ENCODE measurements at places on chromosomes 16 and 17.
A peak's percentile ranks its signal among the peaks of the same experiment; 100 is the strongest.

- no peaks in the 10 kb centered on the region for H3K36me3 ChIP-seq
- no peak overlapping the region for H3K27ac ChIP-seq
- DNase-seq, result peak; percentile 61
- peaks cover 4% of the 10 kb centered on the region for H3K4me1 ChIP-seq
- no peak overlapping the region for H3K4me3 ChIP-seq
- H3K27me3 ChIP-seq, result no peaks in the 10 kb centered on the region
Observed at GRCh38 chr16:50884066-50884860, 142.4 kb downstream of the CYLD start.

GRCh38 chr16:79430191-79430678, 170.3 kb downstream of the MAF start:
- H3K36me3 ChIP-seq, result no peaks in the 10 kb centered on the region
- no peaks in the 10 kb centered on the region for H3K27me3 ChIP-seq
- no peak overlapping the region for H3K4me3 ChIP-seq
- H3K4me1 ChIP-seq, result no peaks in the 10 kb centered on the region
- H3K27ac ChIP-seq, result no peak overlapping the region

DNA sequence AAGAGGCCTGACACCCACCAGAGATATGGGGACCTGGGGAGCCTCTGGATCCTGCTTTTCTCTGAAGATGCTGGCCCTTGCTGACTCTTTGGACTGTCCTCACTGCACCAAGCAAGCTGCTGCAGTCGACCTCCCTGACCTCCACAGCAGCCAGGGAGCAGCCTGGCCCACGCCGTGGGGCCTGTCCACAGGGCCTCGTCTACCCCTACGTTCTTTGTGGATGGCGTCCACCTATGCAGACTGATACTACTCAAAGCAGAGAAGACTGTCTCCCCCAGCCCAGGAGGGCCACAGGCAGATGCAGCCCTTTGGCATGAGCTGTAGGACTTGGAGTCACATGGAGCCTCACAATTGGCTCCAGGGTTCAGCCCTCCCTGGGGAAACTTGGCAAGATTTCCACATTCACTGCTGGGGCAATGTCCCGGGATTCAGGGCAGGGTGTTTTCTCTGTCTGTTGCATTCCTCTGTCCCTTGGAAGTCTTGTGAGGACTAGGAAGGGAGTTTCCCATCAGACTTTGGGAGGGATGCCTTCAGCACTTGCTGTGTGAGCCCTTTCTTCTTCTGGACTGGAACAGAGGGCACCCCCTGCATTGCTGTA, 152.2 kb downstream of the NTN1 start:
- H3K4me1 ChIP-seq, result peaks cover 8% of the 10 kb centered on the region
- no peak overlapping the region for H3K27ac ChIP-seq
- H3K4me3 ChIP-seq, result no peak overlapping the region
- no peaks in the 10 kb centered on the region for H3K36me3 ChIP-seq
- no peak for DNase-seq

DNA sequence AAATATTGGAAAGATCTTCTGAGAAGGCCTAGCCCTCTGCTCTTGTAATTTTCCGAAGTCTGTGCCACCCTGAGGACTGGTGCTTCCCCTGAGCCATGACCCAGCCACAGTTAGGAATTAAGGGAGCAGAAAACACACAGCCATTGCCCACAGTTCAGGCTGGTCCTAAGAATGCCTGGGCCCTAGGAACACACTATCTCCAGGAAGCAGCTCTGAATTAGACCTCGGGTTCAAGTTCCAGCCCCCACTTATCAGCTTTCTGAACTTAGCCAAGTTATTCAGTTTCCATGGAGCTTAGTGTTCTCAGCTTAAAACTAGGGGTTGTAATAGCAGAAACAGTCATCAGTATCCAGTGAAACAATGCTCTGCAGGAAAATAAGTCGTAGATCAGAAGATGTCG, 56.0 kb downstream of the CDH13 start:
- no peaks in the 10 kb centered on the region for H3K27me3 ChIP-seq
- no peak overlapping the region for H3K4me3 ChIP-seq
- no peak overlapping the region for H3K27ac ChIP-seq
- no peaks in the 10 kb centered on the region for H3K36me3 ChIP-seq
- DNase-seq, result no peak
- no peaks in the 10 kb centered on the region for H3K4me1 ChIP-seq

DNA sequence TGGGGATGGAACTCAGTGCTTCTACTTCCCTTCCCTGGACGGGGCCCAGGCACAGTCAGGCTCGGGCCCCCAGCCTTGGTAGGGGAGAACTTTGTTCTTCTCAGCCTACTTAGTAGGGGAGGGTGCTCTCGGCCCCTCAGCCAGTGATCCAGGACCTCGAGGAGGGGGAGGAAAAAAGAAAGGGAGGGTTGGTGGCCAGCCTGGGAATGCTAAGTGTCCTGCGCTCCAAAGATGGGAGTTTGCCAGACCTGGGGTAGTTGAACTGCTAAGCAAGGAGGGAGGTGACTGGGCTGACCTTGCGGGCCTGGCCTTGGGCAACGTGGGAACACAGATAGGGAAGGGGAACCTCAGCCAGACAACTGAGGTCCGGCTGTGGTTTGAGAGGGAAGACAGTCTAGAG, 12.2 kb downstream of the ADGRG1 start:
- DNase-seq, result no peak
- no peak overlapping the region for H3K4me3 ChIP-seq
- H3K36me3 ChIP-seq, result no peaks in the 10 kb centered on the region
- no peak overlapping the region for H3K27ac ChIP-seq
- H3K27me3 ChIP-seq, result no peaks in the 10 kb centered on the region

DNA sequence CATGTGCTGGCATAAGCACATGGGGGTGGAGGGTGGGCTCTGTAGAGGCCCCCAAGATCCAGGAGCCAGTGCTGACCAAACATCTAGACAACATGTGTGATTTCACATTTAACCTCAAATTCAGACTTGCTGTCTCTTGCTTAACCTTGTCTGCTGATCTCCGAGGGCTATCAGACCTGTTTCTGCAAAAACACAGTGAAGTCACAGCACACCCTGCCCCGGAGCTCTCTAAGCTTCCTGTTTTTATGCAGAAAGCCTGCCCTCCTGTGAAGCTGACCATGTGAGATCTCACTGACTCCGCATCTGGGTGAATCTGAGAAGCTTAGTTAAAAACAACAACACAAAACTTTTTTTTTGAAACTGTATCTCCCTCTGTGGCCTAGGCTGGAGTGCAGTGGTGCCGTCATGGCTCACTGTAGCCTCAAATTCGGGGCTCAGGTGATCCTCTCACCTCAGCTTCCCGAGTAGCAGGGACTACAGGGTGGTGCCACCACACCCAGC, 6.6 kb upstream of the DPEP2 start:
- no peak overlapping the region for H3K4me3 ChIP-seq
- H3K27ac ChIP-seq, result no peak overlapping the region
- H3K4me1 ChIP-seq, result peaks cover 4% of the 10 kb centered on the region

DNA sequence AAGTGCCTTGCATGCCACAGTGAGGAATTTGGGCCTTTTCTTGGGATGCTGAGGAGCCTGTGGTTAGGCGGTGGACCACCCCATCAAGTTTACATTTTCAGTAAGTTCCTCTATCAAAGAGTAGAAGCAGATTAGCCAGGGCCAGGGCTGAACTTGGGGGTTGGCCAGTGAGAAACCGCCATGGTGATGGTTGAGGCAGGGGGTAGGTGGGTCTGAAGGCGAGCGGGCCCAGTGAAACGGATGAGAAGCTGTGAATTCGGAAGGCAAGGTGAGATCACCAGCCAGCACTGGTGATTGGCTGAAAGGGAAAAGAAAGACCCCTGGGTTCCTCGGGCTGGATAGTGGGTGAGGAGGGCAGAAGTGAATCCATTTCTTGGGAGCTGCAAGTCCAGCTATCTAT, 311.4 kb downstream of the CBLN1 start:
- H3K4me3 ChIP-seq, result no peak overlapping the region
- DNase-seq, result no peak
- H3K36me3 ChIP-seq, result no peaks in the 10 kb centered on the region
- H3K4me1 ChIP-seq, result no peaks in the 10 kb centered on the region
- no peaks in the 10 kb centered on the region for H3K27me3 ChIP-seq
